ENCODE measurements at places on chromosomes 16 and 17.
A peak's percentile ranks its signal among the peaks of the same experiment; 100 is the strongest.

- DNase-seq = no peak
These were observed 1373.3 kb upstream of the GOT2 start for GRCh38 chr16:60107437-60107836.

DNA sequence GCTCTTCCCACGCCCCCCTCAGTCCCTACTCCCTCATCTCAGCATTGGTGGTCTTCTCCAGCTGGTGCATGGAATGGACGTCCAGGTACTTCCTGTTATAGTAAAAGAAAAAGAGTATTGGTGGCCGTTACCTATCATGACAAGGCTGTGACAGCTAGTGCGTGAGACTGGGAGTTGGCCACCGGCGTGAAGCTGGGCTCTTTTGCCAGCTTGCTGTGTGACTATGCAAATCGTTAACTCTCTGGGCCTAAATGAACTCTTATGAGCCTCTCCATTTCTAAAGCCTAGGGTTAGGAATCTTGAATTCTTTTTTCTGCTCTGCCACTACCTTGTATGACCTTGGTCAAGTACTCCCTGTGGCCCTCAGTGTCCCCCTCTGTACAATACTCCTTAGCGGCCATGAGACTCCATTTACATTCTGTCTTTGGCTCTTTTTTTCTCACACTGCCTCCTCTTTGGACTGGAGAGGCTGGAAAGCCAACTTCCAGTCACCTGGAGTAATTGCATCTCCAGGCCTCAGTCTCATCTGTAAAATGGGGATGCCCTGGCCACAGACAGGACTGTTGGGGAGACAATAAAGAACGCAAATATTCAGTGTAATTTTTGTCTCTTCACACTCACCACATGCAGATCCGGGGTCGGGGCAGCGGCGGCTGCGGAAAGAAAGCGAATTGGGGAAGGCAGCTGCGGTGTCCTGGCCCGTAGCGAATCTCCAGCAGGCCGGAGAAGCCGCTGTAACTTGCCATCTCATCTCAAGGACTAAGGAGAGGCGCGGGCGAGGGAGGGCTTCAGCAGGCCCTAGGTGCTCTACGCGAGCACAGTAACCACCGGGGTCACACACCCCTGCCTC lies 1.1 kb downstream of the CFAP119 start:
- no peak for DNase-seq

DNA sequence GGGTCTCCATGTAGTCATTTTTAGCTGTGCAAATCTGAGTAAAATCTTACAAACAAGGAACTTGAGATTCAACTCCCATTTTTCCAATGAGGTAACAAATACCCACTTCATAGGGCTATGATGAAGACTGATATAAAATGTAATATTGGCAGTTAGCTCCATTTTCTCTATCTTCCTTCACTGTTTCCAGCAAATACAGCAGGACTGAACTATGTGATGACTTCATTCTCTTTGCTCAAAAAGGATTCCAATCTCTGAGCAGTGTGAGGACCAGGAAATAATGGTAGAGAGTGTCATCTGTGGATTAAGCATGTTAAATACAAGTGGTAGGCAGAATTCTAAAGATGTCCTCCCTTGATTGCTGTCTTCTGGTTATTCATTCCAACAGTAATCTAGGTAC lies 18.3 kb downstream of the RND2 start:
- no peak for DNase-seq

GRCh38 chr16:88747588-88748301 lies 37.3 kb downstream of the PIEZO1 start:
- no peak for DNase-seq

GRCh38 chr16:31869511-31870201 lies 4.0 kb upstream of the ZNF267 start:
- DNase-seq = no peak

GRCh38 chr16:78386557-78387324 lies 287.3 kb downstream of the WWOX start:
- no peak for DNase-seq

DNA sequence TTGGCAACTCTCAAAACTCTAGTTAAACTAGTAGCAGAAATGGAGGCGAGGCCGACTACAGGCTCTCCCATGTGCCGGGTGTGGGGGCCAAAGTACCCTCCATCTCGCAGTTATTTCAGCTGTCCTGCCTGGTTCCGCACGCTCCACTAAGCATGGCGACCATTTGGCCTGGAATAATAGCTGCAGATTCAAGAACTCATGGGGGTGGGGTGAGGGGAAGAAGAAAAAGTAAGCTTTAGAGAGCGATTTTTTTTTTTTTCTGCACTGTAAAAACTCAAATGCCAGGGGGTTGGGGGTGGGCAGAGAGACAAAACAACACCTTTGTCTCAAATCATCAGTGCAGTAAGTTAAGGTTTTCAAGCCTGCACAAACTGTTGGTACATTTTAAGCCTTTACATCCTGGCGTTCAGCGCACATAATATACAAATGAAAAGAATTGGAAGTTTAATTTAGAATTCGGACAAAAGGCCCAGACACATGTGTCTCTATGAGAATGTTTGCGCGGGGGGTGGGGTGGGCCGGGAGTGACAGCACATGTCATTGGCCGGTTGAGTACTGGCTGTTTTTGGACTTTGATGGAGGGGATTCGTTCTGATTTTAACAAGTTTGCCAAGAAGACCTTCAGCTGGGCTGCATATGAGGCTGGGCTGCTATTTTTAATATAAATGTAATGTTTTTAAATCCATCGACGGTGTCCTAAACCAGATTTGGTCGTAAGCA lies 694.7 kb upstream of the SALL1 start:
- DNase-seq = no peak

GRCh38 chr16:9757687-9758086 lies 424.5 kb downstream of the GRIN2A start:
- DNase-seq = no peak

- DNase-seq = no peak
These were observed 3.3 kb downstream of the GRN start for GRCh38 chr17:44348234-44348987.

GRCh38 chr17:62627904-62628633 lies 599 bp downstream of the MRC2 start:
- DNase-seq = no peak

GRCh38 chr16:1919327-1919998 lies 1.2 kb upstream of the HS3ST6 start:
- no peak for DNase-seq

DNA sequence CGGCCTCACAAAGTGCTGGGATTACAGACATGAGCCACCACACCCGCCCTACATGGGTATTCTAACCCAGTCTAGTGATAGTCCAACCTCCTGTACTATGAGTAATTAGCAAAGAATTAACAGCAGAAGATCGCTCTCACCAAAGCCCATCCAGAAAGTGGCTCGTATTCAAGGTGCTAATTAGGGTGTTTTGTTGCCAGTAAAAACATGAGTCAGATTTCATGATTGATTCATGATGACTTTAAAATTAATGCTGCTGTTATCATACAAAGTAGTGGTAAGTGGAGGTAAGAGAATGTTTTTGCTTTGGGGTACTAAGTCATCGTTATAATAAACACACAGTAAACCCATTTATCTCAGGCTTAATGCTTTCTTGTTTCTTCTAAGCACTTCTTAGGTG lies 428.8 kb downstream of the WWOX start:
- DNase-seq = no peak

- DNase-seq = no peak
These were observed 9.9 kb downstream of the TBX2 start for GRCh38 chr17:61409301-61410112.

GRCh38 chr17:45160447-45161287 lies 1.0 kb upstream of the HEXIM2 start:
- DNase-seq = peak; percentile 41

DNA sequence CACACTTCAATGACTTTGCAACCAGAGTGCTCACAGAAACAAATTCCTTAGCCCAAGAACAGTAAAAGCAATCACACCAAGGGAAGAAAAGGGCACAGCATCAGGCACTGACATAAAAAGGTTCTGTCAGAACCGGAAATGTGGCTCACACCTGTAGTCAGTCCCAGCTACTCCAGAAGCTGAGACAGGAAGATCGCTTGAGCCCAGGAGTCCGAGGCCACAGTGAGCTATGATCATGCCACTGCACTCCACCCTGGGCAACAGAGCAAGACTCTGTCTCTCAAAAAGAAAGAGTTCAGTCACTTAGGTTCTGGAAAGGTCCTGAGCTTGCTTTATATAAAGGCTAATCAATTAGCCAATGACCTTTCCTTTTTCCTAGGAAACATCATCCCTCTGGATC lies 22.7 kb downstream of the YWHAE start:
- no peak for DNase-seq

DNA sequence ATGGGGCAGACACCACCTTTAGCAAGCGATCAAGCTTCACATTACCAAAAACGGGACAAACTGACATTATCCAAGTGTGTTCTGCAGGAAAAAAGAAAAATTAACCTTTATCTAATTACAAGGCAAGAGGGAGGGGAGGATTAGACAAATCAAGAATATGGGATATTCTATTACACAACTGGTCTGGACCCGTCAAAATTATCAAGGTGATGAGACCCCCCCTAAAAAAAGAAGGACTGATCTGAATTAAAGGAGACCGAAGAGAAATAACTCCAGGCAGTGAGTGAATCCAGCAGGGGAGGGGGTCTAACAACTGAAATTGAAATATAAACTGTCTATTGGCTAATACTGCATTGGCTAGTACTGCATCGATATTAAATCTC lies 424 bp upstream of the NUBP1 start:
- DNase-seq = no peak

DNA sequence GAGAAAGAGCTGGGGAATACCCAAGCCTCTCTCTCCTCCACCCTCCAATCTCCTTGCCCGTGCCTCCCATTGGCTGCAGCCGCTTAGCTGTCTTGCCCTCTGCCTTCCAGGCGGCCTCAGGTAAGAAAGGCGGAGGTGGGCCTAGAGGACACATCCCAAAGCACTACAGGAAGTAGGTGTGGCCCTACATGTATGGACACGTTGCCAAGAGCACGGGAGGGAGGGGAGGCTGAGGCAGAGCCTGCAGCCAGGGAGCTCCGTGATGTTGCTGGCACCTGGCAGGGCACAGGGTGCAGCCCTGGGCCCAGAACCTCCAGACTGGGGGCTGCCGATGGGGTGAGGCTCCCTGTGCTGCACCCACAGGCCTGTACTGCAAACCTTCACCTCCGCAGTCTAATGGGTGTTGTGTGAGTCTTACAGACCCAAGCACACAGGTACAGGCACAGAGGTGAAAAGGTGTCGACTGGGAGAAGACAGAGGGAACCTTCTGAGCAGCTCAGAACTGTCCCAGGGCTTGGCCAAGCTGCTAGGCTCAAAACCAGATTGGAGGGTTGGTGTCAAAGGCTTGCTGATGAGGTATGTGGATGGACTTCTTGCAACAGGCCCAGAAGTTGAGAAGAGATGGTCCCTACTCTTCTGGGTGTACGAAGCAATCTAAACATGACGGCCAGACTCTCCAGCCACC lies 23.5 kb upstream of the FOXK2 start:
- no peak for DNase-seq

- no peak for DNase-seq
These were observed 98.0 kb downstream of the RAB11FIP4 start for GRCh38 chr17:31489295-31490018.

GRCh38 chr17:8465759-8466158 lies 30.1 kb downstream of the NDEL1 start:
- no peak for DNase-seq

GRCh38 chr17:79587421-79587820 lies 23.4 kb downstream of the RBFOX3 start:
- DNase-seq = no peak

DNA sequence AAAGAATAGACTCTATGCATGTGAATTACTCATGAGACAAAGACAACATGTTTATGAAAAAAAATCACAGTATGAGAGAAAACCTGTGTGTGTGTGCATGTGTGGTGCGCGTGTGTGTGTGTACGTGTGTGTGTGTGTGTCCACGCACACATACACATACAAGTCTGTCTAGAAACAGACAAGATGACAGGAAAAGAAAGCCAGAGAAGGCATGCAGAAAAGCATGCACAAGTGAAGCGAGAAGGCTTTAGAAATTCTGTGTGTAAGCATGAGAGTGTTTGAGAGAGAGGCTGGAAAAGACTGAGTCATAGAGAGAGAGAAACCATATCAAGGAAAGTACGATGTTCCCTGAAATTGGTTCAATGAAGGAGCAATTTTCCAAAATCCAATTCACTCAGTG lies 566.4 kb upstream of the C16orf82 start:
- DNase-seq = no peak

- DNase-seq = no peak
These were observed 295.3 kb upstream of the KIF2B start for GRCh38 chr17:53527473-53527872.

- DNase-seq = no peak
These were observed 6.7 kb downstream of the FOXF1 start for GRCh38 chr16:86517033-86517432.

- DNase-seq = no peak
These were observed 374.0 kb upstream of the ASIC2 start for GRCh38 chr17:33667052-33667509.

DNA sequence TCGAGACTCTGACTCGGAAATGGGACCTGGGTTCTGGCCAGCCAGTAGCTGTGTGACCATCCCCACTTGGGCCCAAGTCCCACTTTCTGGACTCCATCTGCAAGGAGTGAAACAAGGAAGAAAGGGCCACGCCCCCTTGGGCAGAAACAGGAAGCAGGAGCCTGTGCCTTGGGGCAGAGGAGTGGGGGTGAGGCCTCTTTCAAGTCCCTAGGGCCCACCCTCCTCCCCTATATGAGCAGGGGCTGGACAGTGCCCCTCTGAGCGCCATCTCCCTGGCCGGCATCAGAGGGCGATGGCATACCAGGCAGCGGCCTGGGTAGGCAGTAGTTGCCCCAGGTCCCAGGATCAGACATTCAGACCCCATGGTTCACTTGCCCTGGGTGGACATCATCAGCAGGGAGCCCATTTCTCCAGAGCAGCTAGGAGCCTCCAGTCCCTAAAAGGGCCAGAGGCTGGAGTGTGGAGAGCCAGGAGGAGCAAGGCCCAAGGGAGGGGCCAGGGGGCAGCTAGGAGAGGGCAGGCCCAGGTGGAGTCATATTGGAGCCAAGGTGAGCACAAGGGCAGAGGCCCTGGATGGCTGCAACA lies 7.1 kb downstream of the BCAR1 start:
- no peak for DNase-seq

GRCh38 chr16:26649381-26650045 lies 417.2 kb upstream of the C16orf82 start:
- DNase-seq = no peak

DNA sequence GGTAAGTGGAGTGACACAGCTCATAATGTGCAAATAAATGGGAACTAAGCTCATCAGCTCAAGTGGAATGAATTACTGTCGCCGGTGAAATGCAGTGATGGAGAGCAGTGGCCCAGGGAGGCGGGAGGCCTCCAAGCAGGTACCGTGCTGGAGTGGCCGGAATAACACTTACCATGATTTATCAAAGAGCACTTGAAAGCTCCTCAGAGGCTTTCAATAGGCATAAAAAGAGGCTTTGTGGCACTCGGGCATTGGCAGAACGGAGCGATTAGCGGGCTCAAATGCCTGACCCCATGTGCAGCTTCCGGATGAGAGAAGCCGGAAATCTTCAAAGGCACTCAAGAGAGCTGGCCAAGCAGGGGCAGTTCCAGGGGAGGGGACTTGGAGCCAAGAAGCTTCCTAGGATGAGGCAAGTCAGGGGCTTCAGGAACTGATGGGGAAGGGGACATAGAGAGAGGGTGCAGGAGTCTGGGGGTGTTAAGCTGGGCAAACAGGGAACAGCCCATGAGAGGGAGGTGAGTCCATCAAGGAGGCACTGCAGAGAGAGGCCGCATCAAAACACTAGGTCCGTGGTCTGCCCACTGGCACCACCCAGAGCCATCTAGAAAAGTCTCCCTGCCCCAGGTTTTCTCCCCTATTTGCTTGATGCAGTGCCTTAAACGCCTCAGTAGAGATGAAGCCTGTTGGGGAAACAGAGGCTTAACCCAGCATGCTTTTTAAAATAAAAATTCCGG lies 144.0 kb upstream of the IRX6 start:
- no peak for DNase-seq

Measured in stimulated activated CD4-positive, alpha-beta T cell treated with anti-CD3 and anti-CD28 coated beads, Interleukin-1b, Interleukin-23, amount 100 ng/mL, for 1 hour (primary cell).